ENCODE measurements at places on chromosomes 11 and 22.

DNA sequence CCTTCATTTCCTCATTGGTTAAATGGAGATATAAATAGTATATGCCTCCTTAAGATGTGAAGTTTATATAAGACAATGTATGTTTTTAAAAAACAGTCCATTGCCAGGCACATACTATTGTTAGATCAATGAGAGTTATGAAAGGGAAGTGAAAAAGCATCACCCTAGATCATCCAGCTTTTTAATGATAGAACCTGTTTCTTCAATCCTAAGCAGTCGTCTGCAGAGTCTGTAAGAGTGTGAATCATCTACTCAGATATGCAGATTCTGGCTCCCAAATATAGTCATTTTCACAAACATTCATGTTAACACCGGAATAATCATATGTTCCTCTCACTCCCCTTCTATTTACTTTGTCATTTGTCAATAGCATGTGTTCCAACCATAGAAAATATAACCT is 65.3 kb upstream of the SLN start:
- no peak for DNase-seq

GRCh38 chr11:120718171-120718570 is 206.6 kb downstream of the GRIK4 start:
- no peak for DNase-seq

- no peak for DNase-seq
Measured at GRCh38 chr11:1227551-1228100, 4.8 kb downstream of the MUC5B start.

DNA sequence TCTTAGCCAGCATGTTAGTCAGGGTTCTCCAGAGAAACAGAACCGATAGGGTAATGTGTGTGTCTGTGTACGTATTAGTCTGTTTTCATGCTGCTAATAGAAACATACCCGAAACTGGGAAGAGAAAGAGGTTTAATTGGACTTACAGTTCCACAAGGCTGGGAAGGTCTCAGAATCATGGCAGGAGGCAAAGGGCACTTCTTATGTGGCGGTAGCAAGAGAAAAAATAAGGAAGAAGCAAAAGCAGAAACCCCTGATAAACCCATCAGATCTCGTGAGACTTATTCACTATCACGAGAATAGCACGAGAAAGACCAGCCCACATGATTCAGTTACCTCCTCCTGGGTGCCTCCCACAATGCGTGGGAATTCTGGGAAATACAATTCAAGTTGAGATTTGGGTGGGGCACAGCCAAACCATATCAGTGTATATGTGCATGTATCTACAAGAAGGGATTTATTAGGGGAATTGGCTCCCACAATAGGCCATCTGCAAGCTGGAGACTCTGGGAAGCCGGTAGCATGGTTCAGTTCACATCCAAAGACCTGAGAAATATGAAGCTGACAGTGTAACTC is 173.7 kb upstream of the NECTIN1 start:
- no peak for DNase-seq

GRCh38 chr22:23908587-23909205 is 14.5 kb downstream of the MIF start:
- DNase-seq, result no peak

DNA sequence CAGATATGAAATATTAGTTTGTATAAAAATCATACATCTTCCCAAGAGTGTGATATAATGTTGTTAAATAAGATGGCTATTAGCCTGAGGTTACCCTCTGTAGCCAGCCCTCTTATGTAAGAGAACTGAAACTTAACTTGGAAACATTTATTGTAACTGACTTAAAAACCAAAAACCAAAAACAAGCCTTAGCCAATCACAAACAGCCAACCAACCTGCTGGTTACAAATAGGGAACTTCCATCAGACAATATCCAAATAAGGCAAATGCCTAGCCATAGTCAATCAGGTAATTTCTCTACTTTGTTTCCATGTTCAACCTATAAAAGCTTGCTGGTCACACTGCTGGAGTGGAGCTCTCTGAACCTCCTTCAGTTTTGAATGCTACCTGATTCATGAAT is 14.1 kb downstream of the KBTBD3 start:
- no peak for DNase-seq

DNA sequence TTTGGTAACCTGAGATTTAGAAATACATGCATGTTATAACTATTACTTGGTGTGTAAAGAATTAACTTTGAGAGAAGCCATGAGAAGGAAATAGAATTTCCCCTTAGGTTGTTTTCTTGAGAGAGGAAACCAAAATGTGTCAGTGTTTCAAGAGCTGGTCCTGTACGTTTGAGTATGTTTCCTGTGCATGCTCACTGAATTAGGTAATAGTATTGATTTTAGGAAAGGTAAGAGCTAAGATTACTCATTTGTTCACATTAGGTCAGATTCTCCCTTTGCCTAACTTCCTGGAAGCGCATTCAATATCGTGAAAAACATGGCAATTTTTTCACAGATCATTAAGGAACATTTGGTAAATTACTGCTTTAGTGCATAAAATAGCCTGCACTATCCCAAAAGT is 49.3 kb upstream of the RDX start:
- no peak for DNase-seq

GRCh38 chr11:18704698-18705097 is 6.1 kb downstream of the TMEM86A start:
- DNase-seq, result no peak

GRCh38 chr11:125886997-125887372 is 483 bp upstream of the HYLS1 start:
- peak; percentile 50 for DNase-seq

DNA sequence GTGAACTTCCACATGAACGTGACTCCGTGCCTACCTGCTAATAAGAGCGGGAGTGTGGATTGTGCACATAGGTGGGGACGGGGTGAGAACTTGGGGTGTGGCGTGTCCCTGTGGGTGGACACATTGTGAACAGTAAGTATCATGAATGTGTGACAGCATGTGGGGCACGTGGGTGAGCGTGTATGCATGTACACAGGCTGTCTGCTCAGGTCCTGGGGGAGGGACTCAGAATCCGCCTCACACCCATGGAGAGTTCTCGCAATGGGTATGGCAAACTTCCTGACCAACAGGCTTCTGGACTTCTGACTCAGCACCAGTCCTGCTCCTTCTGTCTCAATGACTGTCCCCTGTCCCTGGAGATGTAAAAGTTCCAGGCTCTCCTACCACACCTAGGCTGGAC is 222.9 kb downstream of the ST3GAL4 start:
- no peak for DNase-seq

GRCh38 chr22:40000171-40000570 is 5.4 kb downstream of the FAM83F start:
- no peak for DNase-seq
